Stimulated activated memory B cell treated with anti-CD40 and anti-IgM and Interleukin-4, amounts not matched to agents 10 μg/mL and 1 μg/mL and 100 μg/mL, for 72 hours (primary cell): ENCODE measurements at places on chromosomes 5 and 9.

- ATAC-seq: no peak
Measured at GRCh38 chr9:133471551-133472276, 7.2 kb downstream of the SLC2A6 start.

GRCh38 chr9:26243029-26243697, 564.9 kb upstream of the TUSC1 start:
- ATAC-seq: no peak

DNA sequence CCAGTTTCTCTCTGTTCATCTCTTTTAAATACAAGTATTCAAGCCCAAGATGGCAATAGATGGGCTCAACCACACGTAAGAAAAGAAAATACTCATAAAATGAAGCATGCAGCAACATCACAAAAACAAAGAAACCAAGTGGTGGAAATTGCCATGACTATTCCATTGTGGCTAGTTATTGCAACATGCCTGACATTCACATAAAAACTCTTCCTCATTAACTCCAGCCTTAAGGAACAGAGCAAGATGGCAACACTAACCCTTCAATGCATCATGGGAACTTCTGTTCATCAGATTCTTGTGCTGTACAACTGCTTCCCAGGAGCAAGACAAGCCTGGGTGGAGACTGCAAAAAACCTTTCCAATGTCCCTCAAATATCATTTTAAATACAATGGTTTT, 1.4 kb upstream of the GLIS3 start:
- ATAC-seq: no peak

GRCh38 chr5:14702238-14702839, 37.8 kb downstream of the OTULIN start:
- ATAC-seq: no peak

GRCh38 chr5:144122641-144123040, 47.8 kb downstream of the YIPF5 start:
- no peak for ATAC-seq

DNA sequence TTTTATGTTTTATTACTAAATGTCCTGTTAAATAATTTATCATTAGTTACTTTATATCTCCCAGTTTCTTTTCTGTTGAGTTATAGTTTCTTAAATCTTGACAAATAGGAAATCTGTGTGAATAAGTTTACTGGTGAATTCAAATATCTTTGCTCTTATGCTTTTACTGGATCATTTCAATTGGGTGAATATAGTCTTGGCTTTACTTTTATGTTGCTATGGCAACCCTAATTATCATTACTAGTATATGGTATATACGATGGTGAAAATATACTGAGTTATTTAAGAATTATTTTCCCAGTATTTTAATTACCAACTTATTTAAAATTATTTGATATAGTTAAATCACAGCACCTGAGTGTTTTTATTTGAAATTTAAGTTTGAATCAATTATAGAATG, 363.0 kb downstream of the CDH10 start:
- ATAC-seq: no peak

DNA sequence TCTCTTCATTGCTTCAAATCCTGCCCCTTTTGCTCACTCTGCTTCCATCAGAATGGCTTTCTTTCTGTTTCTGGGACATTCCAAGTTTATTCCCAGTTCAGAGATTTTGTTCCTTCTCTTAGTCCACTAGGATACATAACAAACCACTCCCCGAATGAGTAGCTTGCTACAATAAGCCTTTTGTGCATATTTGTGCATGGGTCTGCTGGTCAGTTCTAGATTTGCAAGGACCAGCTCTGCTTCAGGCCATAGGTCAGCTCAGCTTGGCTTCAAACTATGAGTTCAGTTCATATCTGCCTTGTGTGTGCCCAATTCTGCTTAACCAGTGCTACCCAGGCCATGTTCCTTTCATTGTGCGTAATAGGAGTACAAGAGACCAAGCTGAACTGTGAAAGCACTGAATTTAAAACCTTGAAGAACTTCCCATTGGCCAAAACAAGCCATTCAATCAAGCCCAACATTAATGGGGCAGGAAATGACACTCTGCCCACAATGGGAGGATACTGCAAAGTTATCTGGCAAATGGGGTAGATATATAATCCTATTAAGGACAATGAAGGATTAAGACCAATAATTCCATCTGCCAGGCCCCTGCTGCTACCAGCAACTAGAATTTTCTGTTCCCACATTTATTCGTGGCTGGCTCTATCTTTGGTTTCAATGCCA, 328.8 kb downstream of the PRELID2 start:
- ATAC-seq: no peak

GRCh38 chr9:20749496-20750198, 65.6 kb downstream of the FOCAD start:
- ATAC-seq: no peak

DNA sequence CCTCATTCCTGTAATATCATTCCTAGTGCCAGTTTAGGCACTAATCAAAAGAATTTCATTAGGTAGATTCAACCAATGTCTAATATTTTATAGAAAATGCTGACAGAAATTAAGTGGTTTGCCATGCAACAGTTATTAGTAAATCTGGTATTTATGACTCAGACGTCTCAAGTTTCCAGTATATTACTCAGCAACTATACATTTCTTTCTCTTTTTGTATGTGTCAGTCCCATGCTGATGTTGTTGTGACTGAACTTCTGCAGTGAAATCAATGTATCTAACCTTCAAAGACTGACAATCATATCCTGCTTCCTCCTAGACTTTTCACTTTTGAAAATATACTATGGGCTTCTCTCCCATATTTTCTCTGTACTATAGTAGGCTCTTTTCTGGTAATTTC, 822.5 kb downstream of the NR2F1-AS1 start:
- ATAC-seq: no peak

- ATAC-seq: peak; percentile 16
Measured at GRCh38 chr9:84493284-84493947, 152.9 kb upstream of the SLC28A3 start.

- no peak for ATAC-seq
Measured at GRCh38 chr5:174606646-174607045, 117.7 kb upstream of the MSX2 start.

GRCh38 chr5:171846323-171846722, 60.7 kb downstream of the SMIM23 start:
- ATAC-seq: no peak

- ATAC-seq: no peak
Measured at GRCh38 chr9:13352451-13352979, 73.0 kb upstream of the MPDZ start.

- ATAC-seq: no peak
Measured at GRCh38 chr5:124669956-124670721, 76.3 kb downstream of the ZNF608 start.

- ATAC-seq: peak; percentile 42
Measured at GRCh38 chr9:133066181-133066983, 4.6 kb downstream of the CEL start.

GRCh38 chr9:88775037-88775471, 216.2 kb upstream of the S1PR3 start:
- ATAC-seq: no peak

DNA sequence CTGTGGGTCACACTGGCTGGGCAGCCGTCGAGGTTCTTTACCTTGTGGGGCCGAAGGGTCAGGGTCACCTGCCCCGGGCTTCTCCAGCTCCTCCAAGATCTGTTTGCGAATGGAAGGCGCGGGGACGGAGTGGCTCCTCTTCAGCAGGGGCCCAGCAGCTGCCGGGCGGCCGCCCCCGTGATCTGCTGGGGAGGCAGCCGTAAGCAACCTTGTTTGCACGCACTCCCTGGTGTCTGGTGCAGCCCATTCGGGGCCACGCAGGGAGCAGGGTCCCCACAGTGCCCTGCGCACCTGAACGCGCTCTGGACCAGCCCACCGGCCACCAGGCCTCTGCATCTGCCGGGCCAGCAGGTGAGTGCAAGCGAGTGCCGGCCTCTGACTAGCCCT, 34.9 kb downstream of the PNPLA7 start:
- peak; percentile 24 for ATAC-seq

- no peak for ATAC-seq
Measured at GRCh38 chr5:107674655-107675054, 3.9 kb upstream of the EFNA5 start.

DNA sequence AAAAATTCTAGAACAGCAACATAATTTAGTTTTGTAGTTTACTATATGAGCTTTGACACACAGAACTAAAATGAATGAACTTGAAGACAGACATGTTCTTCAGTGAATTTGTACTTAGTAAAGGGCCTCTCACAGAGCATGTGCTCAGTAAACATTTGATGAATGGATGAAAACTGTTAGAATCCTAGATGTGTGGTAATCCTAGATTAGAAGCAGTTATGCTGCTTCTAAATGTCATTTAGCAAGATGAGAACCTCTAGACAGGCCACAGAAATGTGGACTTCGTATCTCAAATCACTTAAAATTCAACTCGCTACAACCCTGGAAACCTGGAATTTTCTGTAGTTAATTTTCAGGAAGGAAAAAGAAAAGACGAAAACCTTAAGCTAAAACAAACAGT, 8.5 kb downstream of the GOLPH3 start:
- ATAC-seq: no peak

GRCh38 chr5:168135897-168136296, 155.5 kb upstream of the WWC1 start:
- ATAC-seq: no peak

- ATAC-seq: no peak
Measured at GRCh38 chr5:150623152-150623877, 17.1 kb upstream of the SYNPO start.

- peak; percentile 92 for ATAC-seq
Measured at GRCh38 chr5:1380011-1380817, 35.3 kb upstream of the CLPTM1L start.

DNA sequence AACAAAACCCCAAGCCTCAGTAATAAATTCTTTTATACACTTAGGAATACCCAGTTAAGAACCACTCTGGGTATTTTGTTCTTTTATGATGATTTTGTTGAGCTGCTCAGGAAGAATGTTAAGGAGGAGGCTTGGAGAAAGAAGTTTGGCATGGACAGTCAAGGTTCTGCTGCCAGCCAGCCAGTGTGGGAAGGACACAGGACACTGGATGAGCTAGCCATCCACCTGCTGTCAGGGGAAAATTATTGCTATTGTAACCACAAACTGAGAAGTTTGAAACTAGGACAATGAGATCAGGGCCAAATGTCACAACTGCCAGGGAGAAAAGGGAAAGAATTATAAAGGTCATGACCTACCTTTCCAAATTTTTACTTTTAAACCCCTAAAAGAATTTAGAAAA, 25.9 kb upstream of the ADAMTSL1 start:
- ATAC-seq: no peak

DNA sequence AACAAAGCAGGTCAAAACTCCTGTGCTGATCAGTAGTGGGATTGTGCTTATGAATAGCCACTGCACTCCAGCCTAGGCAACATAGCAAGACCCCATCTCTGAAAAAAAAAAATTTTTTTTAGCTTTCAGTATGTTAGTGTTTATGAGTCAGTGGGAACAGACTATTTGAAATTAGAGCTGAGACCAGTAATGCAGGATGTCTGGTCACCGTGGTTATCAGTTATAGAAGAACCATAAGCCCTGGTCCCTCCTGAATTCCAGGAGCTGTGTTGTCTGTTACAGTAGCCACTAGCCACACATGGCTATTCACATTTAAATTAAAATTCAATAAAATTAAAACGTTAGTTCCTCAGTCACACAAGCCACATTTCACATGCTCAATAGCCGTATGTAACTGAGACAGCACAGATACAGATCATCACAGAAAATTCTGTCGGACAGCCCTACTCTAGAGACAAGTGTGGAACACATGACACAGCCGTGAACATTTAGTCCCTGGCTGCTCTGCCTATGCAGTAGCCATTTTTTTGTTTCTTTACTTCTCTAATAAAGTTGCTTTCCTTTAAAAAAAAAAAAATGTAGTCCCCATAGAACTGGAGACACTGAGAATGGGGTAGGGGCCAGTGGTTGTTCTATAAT, 96.1 kb upstream of the SAP30L start:
- no peak for ATAC-seq

- ATAC-seq: no peak
Measured at GRCh38 chr9:98774746-98775145, 21.6 kb downstream of the ANKS6 start.

- no peak for ATAC-seq
Measured at GRCh38 chr9:87350915-87351314, 146.8 kb upstream of the DAPK1 start.

DNA sequence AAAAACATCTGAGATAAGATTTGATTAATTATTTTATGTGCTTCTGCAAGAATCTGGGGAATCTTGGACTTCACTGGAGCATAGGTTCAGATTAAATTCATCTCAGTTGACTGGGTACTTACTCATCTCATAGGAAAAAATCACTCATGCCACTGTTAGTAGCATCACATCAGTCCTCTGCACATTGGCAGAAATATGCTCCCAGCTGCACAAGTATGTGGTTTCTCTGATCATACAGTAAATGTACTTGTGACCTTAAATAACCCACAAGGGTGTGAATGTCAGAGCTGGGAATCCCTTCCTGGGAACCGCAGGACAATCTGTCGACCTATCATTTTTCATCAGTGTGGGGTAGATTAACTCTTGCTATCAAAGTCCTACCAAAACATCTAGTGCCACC, 203.7 kb upstream of the SLC24A2 start:
- no peak for ATAC-seq

- ATAC-seq: peak; percentile 69
Measured at GRCh38 chr5:83472508-83473345, 1.2 kb downstream of the VCAN start.

GRCh38 chr5:126438267-126438666, 15.1 kb downstream of the GRAMD2B start:
- ATAC-seq: no peak

GRCh38 chr5:159040181-159040580, 59.5 kb downstream of the EBF1 start:
- ATAC-seq: peak; percentile 83

GRCh38 chr5:62077823-62078550, 228.0 kb upstream of the KIF2A start:
- no peak for ATAC-seq

- ATAC-seq: no peak
Measured at GRCh38 chr5:143699121-143699520, 112.8 kb upstream of the HMHB1 start.

GRCh38 chr5:137051161-137051560, 448.0 kb downstream of the SPOCK1 start:
- ATAC-seq: no peak

DNA sequence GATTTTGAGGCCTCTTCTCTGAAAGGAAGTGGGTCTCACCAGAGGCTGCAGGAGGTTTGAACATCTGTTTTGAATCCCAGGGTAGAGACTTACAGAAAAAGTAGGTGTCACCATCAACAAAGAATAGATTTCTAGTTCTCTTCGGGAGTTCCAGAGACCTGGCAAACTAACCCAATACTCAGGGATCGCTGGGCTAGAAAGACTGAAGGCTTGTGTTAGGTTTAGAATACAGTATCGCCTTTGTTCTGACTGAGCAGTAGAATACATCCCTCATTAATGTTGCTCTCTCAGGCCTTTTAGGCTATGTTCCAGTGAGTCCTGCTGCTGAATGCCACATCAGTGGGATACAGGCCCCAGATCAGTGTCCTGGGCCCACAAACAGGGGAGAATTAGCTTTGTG, 27.2 kb downstream of the RUSC2 start:
- ATAC-seq: no peak
